Trophoblast cell (in vitro differentiated cells and primary cell): ENCODE measurements at places on chromosomes 1 and 21.

DNA sequence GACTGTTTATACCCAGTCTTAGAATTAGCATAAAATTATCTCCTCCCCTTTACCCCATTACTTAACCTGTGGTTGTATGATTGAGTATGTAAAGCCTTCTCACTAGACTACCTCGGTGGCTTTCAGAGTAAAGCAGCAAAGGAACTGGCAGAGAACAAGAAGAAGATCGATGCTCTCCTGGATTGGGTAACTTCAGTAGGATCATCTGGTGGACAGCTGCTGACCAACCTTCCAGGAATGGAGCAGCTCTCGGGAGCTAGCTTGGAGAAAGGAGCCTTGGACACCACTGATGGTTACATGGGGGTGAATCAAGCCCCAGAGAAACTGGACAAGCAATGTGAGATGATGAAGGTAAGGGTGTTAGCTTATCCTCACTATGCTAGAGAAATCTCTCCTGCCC lies 138.6 kb upstream of the BMP8A start:
- DNase-seq: no peak

- DNase-seq: no peak
These were observed 7.1 kb upstream of the AGO3 start for GRCh38 chr1:35923791-35924221.

GRCh38 chr21:39098696-39099200 lies 84.5 kb downstream of the PSMG1 start:
- no peak for DNase-seq

GRCh38 chr1:86854352-86854751 lies 59.6 kb downstream of the SELENOF start:
- DNase-seq: no peak

DNA sequence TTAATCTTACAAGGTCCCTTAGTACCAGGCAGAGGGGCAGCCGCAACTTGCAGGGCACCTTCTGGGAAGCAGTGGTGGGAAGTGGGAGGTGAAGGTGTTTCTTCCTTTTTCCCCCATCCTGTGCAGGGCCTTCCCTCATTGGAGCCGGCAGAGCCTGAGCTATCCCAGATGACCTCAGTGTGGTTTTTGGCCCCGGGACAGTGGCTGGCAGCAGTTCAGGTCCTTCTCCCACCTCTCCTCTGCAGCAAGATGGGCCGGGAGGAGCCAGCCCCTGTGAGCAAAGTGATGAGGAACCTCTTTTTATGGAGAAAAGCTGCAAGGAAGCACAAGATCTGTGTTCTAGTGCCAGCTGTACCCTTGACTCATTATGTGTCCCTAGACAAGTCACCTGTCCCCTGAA lies 6.8 kb downstream of the PFKFB2 start:
- no peak for DNase-seq

DNA sequence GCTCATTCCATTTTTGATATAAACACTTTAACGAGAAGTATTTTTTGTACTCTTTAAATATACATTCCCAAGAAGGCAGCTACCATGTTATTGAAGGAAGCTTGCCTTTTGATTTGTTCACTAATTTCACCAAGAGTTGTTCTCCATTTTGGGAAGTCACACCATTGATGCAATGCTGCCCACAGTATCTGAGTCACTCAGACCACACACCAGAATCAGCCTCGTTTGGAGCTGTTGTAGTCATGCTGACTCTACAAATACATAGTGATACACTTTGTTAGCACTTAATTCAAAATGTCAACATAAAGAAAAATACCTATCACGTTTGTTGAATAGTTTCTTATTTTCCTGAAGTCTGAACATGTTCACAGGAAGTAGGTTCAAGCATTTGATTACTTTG lies 78.7 kb downstream of the PAPPA2 start:
- peak; percentile 61 for DNase-seq

- DNase-seq: no peak
These were observed 144.9 kb upstream of the HP1BP3 start for GRCh38 chr1:20931930-20932436.

DNA sequence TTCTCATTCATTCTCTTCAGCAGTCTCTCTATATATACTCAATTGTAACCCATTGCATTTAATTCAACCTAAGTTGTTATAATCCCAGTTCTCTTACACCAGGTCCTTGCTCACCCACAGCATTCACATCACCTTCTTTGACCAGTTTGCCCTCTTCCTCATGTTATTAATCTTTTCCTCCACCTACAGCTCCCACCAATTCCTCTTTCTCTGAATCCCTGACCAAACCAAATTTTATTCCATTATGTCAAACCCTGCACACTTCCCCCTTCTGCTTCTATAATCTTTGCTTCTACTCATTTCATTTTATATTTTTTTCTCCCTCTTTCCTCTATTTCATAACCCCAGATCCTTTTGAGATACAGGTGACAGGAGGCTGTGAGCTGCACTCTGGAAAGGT lies 1.4 kb downstream of the CD1A start:
- DNase-seq: no peak

- no peak for DNase-seq
These were observed 23.1 kb upstream of the IGSF5 start for GRCh38 chr21:39721885-39722284.
